Activated T-cell treated with anti-CD3 and anti-CD28 coated beads for 1 hour (primary cell): ENCODE measurements at places on chromosomes 11 and 22.
A peak's percentile ranks its signal among the peaks of the same experiment; 100 is the strongest.

DNA sequence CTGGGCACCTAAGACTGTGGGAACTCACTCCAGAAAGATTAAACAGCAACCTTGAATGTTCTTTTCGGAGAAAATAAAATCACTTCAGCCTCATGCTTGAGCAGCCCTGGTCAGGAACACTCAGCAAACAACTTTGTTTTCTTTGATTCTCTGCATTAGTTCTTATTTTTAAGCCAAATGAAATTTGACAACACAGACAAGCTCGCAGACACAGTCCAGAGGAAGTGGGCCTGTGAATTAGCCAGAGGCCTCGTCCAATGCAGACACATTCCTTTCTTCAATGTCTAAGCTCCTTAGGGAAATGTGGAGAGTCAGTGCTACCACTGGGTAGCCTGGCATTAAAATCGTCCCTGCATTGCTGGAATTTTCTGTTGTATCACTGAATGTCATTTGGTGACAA lies 62.9 kb upstream of the CSNK2A3 start:
- no peak for DNase-seq

DNA sequence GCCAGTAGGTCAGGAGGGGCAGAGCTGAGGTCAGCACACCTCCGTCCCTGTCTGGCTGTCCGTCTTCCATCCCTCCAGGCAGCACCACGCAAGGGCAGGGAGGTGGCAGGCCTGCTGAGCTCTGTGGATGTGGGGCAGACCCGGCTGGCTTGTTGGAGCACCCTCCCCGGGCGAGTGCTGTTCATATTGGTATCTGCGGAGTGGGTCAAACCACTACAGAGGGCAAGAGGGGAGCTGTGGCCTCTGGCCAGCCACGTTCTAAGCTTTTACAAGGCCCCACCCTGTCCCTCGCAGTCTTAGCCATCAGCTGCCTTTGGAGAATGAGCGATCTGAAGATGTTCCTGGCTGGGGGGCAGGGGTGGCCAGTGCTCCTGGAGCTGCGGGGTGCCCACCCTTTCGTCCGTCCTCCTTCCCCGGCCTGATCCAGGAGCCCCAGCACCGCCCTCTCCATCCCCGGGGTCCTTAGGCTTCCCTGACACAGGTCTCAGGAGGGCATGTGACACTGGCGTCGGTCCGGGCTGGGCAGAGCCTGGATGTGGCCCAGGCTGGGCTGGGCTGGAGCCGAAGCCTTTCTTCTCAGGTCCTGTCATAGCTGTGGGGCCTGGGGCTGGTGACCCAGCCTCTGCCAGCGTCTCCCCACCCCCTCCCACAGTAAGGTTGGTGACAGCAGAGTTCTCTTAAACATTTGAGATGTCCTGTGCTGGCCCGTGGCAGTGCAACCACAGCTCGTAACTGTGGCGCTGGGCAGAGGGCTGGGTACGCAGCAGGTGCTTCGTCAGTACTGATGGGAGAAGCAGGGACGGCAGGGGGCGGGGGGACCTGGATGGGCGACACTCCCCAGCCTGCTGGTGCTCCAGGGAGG lies 31.7 kb upstream of the GRAMD4 start:
- no peak for DNase-seq

- no peak for DNase-seq
Measured at GRCh38 chr11:34648036-34648435, 27.1 kb downstream of the EHF start.

DNA sequence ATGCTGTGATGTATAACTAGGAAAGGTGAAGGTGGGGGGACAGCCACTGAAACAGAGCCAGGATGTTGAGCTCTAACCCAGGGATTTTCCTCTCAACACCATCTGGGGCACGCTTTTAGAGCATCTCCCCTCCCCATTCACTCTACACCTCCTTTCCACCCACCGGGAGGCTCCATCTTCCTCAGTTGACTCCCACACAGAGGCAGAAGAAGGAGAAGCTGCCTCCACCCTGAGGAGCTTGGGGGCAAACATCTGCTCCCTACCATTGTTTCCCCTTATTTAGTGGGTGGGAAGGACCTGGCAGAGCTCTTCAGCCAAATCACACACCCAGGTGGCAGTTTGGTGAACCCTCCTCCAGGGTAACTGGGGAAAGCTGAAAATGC lies 50.0 kb upstream of the ADA2 start:
- no peak for DNase-seq

- no peak for DNase-seq
Measured at GRCh38 chr11:65880844-65881421, 1.3 kb downstream of the CTSW start.

DNA sequence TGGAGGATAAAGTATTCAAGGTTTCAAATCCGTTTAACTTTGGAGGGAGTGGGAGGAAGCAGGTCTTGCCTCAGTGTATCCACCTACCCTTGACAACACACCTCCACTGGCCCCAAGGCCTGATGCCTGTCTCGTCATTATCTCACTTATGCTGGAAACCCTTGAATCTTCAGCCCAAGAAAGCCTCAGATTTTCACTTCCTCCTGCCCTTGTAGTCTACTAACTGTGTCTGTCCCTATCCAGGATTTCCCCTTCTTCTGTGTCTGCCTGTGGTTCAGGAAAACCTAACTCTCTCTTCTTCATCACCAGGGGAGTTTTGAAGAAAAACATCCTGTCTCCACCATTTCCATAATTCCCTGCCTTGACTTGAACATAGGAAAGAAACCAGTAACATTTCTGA lies 56.1 kb downstream of the SYT9 start:
- DNase-seq = no peak

GRCh38 chr11:82810738-82811137 lies 77.1 kb upstream of the FAM181B start:
- no peak for DNase-seq

DNA sequence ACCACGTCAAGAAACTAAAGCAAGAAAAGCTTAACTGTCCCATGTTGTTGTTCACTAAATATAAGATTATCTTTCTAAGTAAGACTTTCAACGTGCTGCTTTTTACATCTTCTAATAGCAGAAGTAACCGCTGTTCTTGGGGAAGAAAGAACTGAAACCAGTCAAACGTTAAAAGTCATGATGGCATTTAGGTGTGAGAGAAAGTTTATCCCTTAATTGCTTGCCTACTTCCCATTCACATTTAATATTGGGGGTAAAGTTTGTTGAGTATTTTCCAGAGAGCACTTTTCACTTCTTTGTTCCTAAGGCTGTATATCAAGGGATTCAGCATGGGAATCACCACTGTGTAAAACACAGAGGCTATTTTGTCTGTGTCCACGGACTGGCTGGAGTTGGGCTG lies 970 bp downstream of the OR5B21 start:
- DNase-seq = no peak

DNA sequence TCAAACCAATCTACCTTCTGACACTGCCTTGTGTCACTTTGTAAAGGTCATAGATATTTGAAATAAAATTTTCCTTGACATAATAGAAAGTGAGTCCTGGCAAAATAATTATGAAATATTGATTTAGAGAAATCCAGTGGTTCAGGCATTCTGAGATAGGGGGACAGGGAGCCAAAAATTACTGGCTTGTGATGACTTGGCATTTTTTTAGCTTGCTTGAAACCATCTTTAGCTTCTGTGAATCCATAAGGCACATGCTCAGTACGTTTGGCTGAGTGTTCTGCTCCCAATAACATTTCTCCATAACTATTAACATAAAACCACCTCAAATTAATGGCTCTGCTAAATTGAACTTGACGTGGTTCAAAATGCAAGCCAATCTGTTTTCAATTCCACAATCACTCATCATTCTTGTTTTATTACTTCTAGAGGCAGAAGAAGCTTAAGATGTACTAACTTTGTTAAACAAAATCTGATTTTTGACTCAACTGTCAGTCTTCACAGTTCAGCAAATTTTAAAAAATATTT lies 209.0 kb downstream of the LRRC4C start:
- DNase-seq = no peak

GRCh38 chr11:121589946-121590537 lies 137.3 kb upstream of the SORL1-AS1 start:
- DNase-seq = no peak

DNA sequence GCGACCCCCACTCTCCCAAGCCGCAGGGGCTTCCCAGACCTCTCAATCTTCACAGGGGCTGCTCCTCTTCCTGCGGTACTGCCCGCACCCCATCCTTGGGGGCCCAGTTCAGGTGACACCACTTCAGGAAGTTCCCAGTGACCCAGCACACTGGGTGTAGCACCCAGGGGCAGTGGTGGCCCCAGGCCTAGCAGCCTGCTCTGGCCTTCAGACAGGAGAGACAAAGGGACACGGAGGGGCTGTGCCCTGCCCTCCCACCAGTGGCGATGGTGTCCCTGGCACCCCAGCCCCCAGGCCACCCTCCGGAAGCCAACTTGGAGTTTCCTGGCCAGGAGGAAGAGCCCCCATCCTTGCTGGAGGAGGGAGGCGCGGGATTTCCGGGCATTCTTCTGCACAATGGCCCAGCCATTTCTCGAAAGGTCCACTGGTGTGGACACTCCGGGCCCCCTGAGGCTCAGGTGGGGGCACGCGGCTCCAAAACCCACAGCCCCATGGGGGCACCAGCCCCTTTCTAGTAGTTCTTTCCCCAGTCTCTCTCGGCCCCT lies 978 bp upstream of the CLDN5 start:
- DNase-seq = no peak

DNA sequence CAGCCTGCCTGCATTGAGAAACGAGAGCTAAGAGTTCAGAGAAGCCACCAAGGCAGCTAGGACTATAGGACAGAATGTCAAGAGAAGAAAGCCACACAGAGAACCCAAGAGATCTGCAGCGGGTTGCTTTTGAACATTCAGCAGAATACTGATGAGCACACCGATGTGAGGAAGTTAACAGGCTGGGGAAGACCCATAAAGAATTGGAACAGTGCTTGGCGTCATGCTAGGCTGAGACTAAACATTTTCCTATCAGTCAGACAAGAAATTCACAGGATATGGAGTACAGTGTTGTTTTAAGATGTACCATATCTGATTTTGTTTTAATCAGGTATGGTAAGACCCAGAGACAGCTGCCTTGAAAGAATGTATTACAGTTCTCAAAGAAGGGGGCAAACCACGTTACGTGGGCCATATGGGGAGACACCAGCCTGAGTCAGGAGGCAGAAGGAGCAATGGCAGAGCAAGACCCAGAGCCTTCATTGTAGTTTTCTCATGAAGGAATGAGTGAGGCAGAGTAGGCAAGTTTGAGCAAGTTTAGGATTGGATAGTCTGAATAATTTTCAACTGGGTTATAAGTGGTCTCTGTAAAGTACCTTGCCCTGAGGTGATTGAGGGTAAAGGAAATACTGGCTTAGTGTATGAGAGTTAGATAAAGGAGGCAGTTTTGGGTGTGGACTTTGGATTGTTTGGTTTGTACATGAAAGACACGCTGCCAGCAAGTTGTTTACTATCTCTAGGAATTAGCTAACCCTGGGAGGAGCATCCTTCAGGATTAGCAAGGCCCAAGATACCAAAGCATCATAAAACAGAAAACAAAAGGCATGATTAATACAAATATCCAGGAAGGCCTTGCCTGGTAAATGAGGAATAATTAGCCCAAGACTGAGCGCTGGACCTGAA lies 14.3 kb downstream of the LRRC75B start:
- DNase-seq = no peak

GRCh38 chr11:78684377-78684776 lies 109.7 kb upstream of the NARS2 start:
- no peak for DNase-seq

DNA sequence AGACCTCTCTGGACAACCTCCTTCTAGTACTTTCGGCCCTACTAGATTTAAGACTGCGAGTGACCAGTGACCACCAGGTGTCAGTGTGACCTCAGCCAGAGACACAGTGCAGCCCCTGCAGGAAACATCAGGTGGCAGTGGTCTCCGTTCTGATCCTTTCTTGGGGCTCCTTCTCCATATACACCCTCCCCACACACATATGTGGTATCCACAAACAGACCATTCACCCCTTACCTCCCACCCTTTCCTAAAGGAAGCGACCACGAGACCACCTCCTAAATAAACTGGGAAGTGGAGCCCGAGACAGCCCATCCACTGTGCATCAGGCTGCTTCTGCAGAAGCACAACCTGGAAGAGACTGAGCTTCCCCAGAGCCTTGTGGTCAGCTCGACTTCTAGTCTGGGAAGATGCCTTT lies 38.5 kb upstream of the CYP2D6 start:
- peak; percentile 57 for DNase-seq

GRCh38 chr11:7572001-7572712 lies 58.4 kb downstream of the PPFIBP2 start:
- no peak for DNase-seq

GRCh38 chr22:47013861-47014635 lies 251.6 kb downstream of the TBC1D22A start:
- no peak for DNase-seq

DNA sequence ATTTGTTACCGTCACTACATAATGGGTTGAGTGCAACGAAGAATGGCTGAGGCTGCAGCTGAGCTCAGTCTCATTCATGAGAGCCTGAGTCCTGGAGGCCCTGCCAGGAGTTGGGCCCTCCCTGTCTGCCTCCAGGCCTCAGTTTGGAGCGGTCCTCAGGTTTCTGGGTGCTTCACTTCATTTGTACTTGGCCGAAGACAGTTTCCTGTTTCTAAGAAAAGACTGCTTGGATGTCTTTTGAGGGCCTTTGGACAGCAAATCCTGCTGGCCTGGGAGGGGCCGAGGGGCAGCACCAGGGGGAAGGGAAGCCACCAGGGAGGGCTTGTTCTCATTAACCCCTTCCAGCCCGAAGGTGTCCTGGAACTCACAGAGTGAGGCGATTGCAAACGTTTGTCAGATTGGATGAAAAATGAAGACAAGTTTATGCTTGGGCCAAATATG lies 163.1 kb downstream of the ETS1 start:
- DNase-seq = no peak

GRCh38 chr22:48376936-48377712 lies 1450.5 kb downstream of the BRD1 start:
- DNase-seq = no peak

DNA sequence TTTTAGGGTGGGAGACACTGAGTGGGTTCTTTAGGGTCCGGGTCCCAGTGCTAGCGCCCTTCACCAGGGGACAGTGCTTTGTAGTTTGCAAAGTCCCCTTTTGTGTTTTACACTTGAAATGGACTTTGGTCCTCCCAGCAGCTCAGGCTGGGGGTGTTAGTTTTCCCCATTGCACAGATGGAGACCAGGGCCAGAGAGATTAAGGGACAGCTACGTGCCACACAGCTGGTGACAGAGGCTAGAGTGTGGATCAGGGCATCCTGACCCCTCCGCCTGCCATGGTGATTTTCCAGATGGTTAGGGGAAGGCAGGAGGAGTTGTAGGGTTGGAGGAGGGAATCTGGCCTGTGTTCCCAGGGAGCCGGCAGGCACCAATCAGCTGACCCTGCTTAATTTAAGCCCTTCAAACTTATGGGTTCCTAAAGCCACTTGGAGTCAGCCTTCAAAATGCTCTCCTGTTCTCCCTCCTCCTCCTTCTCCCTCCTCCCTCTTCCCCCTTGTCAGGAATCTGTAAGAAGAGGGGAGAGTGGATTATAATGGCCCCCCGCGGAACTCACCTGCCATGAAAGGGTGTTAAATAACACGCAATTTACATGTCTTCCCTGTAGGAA lies 22.5 kb upstream of the MPPED1 start:
- DNase-seq = no peak

- DNase-seq = no peak
Measured at GRCh38 chr11:87304412-87304811, 266.7 kb downstream of the TMEM135 start.

GRCh38 chr22:40479887-40480538 lies 109.6 kb downstream of the SGSM3 start:
- DNase-seq = no peak

- no peak for DNase-seq
Measured at GRCh38 chr11:74138572-74138971, 32.2 kb downstream of the C2CD3 start.
